ENCODE measurements at places on chromosomes 7 and 10.

- no peak for DNase-seq
Measured at GRCh38 chr7:742791-743190, 15.7 kb upstream of the PRKAR1B start.

- DNase-seq = no peak
Measured at GRCh38 chr7:142835487-142835886, 19.4 kb upstream of the EPHB6 start.

DNA sequence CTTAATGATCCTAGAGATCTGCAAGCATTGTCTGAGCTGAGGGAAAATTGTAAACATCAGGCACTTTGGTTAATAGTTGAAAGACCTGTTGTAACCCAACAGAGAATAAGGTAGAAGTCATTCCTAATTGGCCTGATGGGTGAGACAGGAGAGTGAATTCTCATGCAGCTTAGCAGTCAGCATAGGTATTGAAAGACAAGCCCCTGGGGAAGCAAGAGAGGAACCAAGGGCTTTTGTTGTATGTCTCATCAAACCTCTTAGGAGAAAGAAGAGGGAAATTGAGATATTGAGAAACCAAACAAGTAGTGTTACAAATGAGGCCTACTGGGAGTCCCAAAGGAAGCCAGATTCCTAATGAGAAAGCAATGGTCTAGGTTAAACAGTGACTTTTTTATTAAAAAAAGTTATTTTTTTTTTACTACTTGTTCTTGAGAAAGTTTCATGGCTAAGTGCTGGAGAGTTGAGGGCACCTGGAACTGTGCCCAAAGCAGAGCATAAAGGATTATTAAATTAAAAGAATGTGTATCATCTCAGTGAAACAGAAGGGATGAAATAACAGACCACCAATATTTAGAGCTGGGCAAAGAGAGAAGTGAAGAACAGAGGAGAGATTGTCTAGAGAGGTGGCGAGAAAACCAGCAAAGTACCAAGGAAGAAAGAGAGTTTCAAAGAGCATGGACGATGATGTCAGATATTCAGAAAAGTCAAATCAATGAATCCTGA, 168.9 kb downstream of the CDK14 start:
- no peak for DNase-seq

- no peak for DNase-seq
Measured at GRCh38 chr10:35783305-35783838, 141.3 kb upstream of the FZD8 start.

Measured in NCI-H1417 (cell line).